ENCODE measurements at places on chromosomes 13 and 19. TPM values are rescaled to one million over a fixed set of nuclear protein-coding genes. Genes with fewer than 3 reads are reported as not detected.

The CEACAM4 gene
- 13.7 TPM for total RNA-seq

The TPTE2 gene
- total RNA-seq, result not detected

The PRSS57 gene
- total RNA-seq, result not detected

DNA sequence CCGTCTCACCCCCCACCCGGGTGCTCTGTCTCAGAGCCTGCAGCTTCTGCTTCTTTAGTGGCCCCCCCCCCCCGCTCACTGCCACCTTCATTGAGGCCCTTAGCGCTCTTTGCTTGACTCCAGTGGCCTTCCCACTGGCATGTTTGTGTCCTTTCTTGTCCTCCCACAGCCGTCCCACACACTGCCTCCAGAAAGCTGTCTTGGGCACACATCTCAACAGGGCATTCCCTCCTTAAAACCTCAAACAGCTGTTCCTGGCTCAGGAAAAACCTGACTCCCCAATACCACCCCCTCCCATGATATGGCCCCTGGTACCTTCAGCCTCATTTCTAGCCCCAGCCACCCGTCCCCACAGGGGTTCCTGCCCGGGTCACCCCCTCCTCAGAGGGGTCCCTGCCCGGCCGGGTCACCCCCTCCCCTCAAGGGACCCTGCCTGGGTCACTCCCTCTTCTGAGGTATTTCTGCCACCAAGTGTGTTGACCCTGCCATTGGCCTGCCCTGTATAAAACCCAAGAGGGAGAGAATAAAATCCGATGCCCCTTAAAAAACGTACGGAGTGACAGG, 8.9 kb downstream of the B3GLCT start:
- H3K4me1 ChIP-seq, result peaks cover 26% of the 10 kb centered on the region
- no peaks in the 10 kb centered on the region for H3K27me3 ChIP-seq
- DNase-seq, result no peak
- no peak overlapping the region for H3K27ac ChIP-seq

DNA sequence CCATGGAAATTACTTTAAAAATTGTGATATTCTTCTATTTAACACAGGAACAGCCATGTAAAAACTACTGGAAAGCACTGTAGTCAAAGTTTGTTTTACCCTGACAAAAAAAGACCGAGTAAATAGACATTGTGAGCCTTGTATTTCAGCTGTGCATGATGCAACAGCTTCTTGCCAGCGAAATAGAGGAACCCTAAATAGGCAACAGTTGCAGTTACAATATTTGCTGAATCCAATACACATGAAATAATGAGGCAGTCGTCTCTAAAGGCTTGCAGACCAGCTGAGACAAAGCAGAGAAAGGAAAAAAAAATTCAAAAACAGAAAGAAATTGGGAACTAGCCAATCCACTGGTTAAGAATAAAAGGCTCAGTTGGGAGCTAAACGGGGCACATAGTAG, 1001.1 kb downstream of the OLFM4 start:
- H3K36me3 ChIP-seq, result no peaks in the 10 kb centered on the region
- DNase-seq, result no peak
- no peak overlapping the region for H3K4me3 ChIP-seq
- no peaks in the 10 kb centered on the region for H3K4me1 ChIP-seq
- no peak overlapping the region for H3K27ac ChIP-seq

DNA sequence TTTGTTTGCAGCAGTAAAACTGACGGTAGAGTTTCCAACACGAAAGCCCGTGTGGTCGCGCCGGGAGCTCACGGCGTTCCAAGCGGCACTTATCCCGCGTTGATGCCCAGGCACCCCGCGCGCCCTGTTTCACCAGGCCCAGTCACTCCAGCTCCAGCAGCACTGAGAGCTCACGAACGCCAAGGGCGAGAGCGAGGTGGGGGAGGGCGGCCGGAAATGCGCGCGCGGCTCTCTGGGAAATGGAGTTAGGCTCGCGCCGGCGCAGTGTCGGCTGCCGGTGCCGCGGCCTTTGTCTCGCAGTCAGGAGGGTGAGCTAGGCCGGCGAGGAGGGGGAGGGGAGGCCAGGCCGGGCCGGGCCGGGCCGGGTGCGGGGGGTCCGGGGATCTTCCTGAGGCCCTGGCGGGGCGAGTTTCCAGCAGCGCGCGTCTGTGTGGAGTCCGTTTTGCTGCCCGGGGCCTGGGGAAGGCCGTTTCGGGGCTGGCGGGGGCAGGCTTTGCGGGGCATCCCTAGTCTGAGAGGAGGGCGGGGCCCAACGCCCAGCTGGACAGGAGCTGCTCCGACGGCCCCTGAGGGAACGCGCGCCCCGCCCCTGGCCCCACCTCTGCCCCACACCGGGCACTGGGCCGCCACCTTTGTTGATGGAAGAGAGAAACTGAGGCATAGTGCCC, at the start of gene ZNF135:
ZNF135 (plus strand) TSS at position 280 of the 668 bp plus-strand sequence. CDS start 721 bp downstream, outside the sequence.
- peak within 1 kb of the TSS; percentile 54 for H3K4me3 ChIP-seq
- H3K27me3 ChIP-seq, result no peaks in the 10 kb centered on the region
- H3K36me3 ChIP-seq, result no peaks in the 10 kb centered on the region
- H3K27ac ChIP-seq, result peak within 1 kb of the TSS; percentile 83

DNA sequence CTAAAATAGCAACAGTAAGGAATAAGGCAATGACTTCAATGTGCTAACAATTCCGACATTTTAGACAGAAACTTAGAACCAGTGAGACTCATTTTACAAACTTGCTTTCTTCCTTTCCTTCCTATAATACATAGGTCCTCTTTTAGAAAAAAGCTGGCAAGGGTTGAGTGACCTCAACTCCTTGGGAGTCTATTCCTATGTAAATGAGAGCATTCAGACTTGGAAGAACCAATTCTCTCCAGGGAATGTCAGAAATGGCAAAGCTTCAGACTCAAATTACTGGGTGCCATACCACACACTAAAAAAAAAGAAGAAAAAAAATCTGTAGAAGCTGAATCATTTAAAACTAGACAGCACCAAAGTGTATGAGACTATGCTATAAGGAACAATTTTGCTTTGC, 1328.2 kb downstream of the OLFM4 start:
- H3K27me3 ChIP-seq, result no peaks in the 10 kb centered on the region
- no peak for DNase-seq
- no peak overlapping the region for H3K27ac ChIP-seq

GRCh38 chr19:3175781-3176714, 2.5 kb upstream of the S1PR4 start:
- DNase-seq, result peak; percentile 86
- peaks cover 8% of the 10 kb centered on the region for H3K4me1 ChIP-seq
- H3K4me3 ChIP-seq, result no peak overlapping the region
- no peaks in the 10 kb centered on the region for H3K36me3 ChIP-seq
- no peaks in the 10 kb centered on the region for H3K27me3 ChIP-seq
- peak overlapping the region; percentile 96 for H3K27ac ChIP-seq

DNA sequence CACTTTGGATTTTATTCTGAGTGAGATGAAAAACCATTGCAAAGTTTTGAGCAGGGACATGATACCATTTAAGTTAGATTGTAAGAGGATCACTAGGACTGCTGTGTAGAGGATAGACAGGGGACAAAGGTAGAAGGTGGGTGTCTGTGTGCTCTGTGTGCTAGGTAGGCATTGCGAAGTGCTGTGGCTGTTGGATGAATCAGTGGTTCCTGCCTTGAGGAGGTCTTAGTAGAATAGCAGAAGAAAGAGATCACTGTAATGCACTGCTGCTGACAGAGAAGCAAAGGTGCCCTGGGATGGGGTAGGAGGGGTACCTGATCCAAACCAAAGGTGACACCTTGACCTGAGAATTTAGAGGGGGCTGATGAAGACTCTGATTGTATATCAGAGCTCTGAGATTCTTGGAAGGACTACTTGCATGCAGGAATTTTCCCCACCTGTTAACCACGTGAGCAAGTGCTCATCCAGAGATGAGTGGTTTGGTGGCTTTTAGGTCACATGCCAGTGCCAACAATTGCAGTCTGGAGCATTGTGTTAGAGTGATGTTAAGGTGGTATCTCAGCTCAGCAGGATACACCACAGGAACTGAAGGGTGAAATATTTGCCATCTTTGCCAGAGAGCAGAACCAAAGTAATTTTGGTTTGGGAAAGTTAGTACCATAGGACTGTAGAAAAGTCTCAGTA, 10.8 kb downstream of the WASF3 start:
- no peaks in the 10 kb centered on the region for H3K27me3 ChIP-seq
- DNase-seq, result no peak
- H3K27ac ChIP-seq, result no peak overlapping the region
- no peaks in the 10 kb centered on the region for H3K36me3 ChIP-seq
- H3K4me3 ChIP-seq, result no peak overlapping the region

DNA sequence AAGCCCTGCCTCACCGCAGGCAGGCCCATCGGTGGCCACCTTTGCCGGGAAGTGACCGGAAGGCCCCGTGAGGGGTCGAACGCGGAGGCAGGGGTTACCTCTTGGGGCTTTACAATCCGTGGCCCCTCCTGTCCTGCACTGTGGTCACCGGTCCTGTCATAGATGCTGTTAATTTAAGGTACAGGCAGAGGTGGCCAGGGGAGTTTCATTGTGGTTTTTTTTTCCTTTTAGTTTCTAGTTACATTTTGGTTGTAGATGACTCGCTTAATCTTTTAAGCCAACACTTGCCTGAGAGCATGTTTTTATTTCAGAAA, 13.1 kb downstream of the COMP start:
- no peak for DNase-seq
- peaks cover 4% of the 10 kb centered on the region for H3K36me3 ChIP-seq
- no peak overlapping the region for H3K27ac ChIP-seq
- no peaks in the 10 kb centered on the region for H3K4me1 ChIP-seq
- H3K4me3 ChIP-seq, result no peak overlapping the region

GRCh38 chr19:52535771-52536447, 8.4 kb downstream of the ZNF808 start:
- peak overlapping the region; percentile 55 for H3K4me3 ChIP-seq
- H3K36me3 ChIP-seq, result no peaks in the 10 kb centered on the region
- peak overlapping the region; percentile 81 for H3K27ac ChIP-seq

- no peaks in the 10 kb centered on the region for H3K4me1 ChIP-seq
- peak overlapping the region; percentile 30 for H3K27ac ChIP-seq
- H3K36me3 ChIP-seq, result no peaks in the 10 kb centered on the region
These were observed 216.5 kb downstream of the EFNB2 start for GRCh38 chr13:106318941-106319411.

DNA sequence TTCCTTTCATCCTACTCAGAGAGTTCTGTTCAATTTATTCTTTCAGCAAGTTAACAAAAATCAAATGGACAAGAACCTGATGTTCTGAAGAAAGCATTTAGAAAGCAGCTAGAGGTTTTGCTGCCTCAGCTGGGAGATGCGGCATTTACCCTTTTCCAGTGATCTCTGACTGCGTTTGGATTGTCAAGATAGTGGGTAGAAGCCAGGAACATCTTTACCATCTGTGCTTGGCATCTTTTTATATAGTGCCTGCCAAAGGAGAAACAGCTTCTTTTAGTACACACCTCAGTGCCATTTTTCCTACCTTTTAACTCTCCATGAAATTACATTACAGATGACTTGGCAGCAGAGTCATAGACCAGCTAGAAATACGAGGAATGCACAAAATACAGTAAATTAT, 680.8 kb downstream of the SLITRK1 start:
- H3K27me3 ChIP-seq, result no peaks in the 10 kb centered on the region
- H3K4me3 ChIP-seq, result no peak overlapping the region
- no peaks in the 10 kb centered on the region for H3K4me1 ChIP-seq
- no peaks in the 10 kb centered on the region for H3K36me3 ChIP-seq

DNA sequence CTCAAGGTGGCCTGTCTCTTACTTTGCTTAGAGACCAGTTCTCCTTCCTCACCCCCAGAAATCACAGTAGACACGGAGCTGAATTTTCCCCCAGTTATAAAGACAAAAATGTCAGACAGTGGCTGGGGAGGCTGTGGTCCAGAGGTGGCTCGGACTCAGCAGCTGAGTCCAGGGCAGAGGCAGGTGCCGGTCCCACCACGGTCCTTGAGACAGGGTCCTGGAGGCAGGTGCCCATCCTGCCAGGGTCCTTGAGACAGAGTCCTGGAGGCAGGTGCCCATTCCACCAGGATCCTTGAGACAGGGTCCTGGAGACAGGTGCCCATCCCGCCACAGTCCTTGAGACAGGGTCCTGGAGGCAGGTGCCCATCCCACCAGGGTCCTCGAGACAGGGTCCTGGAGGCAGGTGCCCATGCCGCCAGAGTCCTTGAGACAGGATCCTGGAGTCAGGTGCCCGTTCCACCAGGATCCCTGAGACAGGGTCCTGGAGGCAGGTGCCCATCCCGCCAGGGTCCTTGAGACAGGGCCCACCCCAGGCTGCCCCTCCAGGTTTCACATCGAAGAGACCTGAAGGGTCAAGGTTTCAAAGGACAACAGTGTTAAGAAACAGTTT, 23.1 kb downstream of the PEPD start:
- H3K4me3 ChIP-seq, result no peak overlapping the region
- no peaks in the 10 kb centered on the region for H3K36me3 ChIP-seq
- H3K27ac ChIP-seq, result no peak overlapping the region
- no peaks in the 10 kb centered on the region for H3K27me3 ChIP-seq
- H3K4me1 ChIP-seq, result no peaks in the 10 kb centered on the region

- H3K36me3 ChIP-seq, result no peaks in the 10 kb centered on the region
- no peak for DNase-seq
- H3K27me3 ChIP-seq, result no peaks in the 10 kb centered on the region
- no peaks in the 10 kb centered on the region for H3K4me1 ChIP-seq
These were observed 311.3 kb downstream of the KLF5 start for GRCh38 chr13:73370066-73370465.
